Activated T-cell treated with anti-CD3 and anti-CD28 coated beads for 24 hours (primary cell): ENCODE measurements at places on chromosomes 16 and 17.

- DNase-seq = no peak
Observed at GRCh38 chr17:74128456-74129211, 74.8 kb upstream of the RPL38 start.

- no peak for DNase-seq
Observed at GRCh38 chr16:63005356-63005755, 969.1 kb upstream of the CDH8 start.

DNA sequence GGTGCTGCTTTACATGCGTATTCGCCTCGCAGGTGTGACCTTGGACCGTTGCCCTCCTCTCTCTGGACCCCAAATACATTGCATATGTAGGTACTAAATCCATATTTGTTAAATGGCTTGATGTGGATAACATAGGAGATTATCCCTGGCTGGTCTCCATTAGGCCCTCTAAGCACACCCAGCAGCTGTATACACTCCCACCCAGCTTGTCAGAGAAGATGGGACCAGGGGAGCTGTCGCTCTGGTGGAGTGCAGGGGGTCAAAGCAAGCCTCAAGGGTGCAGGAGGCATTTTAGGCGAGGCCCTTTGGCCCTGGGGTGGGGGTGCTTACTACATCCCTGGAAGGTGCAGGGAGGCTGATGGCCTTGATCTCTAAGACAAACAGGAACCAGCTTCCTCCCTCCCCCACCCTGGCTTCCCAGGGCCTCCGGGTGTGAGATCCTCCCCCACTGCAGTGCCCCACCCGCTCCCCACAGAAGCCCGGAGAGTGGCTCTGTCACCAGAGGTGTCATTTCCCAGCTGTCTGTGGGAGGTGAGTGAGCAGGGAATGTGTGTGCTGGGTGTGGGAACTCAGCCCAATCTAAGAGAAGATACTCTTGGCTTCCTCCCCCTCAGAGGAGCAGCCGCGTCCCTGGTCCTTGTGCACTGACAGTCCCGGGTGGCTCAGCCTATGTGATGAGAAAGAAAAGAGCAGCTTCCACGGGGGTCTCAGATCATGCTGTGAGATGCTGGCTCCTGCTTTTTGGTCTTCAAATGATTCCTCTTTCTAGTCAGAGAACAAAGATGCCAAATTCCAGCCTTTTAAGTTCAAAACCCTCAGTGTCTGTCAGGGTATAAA lies 1.4 kb upstream of the VAMP2 start:
- DNase-seq = peak; percentile 71

DNA sequence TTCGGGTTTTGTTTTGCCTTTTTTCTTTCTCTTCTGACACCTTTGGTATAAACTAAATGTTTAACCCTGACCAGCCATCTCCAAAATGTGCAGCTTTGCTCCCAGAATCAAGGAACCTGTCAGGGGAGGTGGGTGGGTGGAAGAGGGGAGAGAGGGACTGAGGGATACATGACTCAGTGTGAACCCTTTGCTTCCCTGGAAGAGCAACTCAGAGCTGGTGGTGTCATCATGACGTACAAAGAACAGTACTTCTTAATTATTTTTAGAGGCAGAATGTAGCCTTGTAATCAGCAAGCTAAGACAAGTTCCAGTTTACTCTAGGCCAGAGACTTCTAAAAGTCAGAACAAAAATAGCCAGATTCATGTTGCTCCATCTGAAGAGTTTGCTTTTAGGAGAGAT lies 119.6 kb upstream of the HAS3 start:
- no peak for DNase-seq

- no peak for DNase-seq
Observed at GRCh38 chr16:80189476-80190175, 351.2 kb upstream of the DYNLRB2 start.

DNA sequence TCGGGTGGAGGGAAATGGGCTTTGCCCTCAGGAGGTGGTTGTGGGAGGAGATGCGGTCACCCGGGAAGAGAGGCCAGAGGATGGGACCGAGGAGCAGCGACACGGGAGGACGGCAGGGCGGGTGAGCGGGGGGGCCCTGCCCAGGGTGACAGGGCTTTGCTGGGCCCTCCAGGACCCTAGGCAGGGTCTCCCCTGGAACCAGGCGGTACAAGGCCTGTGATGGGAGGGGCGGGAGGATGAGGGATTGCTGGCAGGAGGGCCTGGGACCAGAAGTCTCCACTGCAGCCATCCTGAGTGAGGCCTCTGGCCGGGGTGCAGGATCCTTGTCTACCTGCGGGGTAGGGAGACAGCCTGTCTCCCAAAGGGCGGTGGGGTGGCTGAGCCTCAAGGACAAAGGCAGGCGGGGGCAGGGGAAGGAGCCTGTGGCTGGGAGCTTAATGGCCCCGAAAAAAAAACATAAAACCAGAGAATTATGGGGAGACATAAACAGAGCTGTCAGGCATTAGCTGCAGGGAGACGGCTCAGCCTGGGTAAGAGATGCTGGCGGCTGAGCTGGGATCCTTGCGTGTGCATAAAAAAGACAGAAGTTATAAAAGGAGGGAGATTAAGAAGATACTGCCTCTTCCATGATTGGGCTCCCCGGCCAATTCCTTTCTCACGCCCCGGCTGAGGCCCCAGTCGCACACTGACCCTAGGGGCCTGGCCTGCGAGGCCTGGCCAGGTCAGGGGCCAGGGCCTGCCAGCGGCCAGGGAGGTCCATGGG lies 66.7 kb downstream of the SREBF1 start:
- DNase-seq = no peak

GRCh38 chr17:15278924-15279477 lies 13.9 kb upstream of the PMP22 start:
- DNase-seq = no peak

DNA sequence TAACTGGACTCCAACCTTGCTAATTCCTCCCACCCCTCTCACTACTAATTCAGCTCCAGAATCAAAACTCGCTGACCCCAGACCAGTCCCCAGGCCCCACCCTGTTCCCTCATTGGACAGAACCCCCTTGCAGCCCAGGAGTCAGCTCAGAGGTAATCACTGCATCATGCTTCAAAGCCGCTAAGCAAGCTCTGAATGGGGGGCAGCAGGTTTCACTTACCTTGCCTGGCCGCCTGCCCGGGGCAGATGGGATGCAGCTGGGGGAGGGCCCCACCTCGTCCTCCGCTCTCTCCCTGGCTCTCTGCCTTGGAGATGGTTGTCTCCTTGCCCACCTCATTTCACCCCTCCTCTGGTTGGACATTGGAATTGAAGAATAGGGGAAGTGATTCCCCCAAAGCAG lies 4.8 kb upstream of the NGFR start:
- no peak for DNase-seq

DNA sequence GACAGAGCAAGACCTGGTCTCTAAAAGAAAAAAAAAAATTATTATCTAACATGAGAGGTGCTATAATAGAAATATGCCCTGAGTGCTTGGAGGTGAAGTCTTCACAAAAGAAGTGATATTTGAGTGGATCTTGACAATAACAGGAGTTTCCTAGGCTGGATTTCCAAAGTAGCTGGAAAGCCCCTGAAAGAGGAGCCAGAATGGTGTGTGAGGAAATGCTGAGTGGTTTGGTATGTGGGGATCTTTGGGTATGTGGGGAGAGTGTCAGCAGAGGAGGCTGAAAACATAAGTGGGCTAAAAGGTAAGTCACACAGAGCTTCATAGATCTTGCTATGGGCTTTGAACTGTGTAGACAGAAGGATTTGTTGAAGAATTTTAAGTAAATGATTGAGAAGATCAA lies 100.1 kb downstream of the YPEL2 start:
- DNase-seq = no peak

GRCh38 chr17:42431758-42432161 lies 8.7 kb upstream of the CAVIN1 start:
- DNase-seq = no peak

DNA sequence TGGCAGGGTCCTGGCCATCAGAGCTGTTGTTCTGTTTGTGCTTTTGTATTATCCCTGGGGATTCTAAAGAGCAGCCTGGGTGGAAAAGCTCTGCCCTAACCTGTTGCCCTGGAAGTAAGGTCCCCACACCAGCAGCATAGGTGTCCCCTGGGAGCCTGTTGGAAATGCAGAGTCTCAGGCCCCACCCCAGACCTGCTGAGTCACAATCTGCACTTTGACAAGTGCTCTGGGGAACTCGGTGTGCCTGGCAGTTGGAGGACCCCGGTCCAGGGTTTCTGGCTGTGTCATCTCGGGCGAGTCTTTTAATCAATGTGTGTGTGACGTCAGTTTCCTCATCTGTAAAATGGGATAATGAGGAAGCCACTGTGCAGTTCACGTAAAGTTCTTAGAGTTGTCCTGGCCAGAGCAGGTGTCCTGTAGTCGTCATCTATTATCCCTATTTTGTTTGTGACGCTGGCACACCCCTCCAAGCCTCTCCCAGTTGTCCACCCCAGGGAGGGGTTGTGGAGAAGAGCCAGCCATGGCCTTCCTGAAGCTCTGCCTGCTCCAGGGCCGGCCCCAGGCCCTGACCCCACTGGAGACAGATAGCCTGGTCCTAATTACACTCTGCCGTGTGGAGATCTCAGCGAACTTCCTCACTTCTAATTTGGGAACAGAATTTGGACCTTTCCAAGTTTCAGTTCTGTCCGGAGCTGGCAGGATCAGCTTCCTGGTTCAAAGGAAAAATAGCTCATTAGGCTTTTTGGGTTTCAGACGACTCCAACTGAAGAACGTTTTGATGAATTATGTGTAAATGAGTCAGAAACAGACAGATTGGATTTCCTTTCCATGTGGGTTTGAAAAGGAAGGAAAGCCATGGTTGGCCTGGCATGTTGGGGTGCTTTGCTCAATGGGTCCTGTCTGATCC lies 295.7 kb upstream of the FOXF1 start:
- no peak for DNase-seq

- DNase-seq = no peak
Observed at GRCh38 chr17:74117999-74118421, 85.5 kb upstream of the RPL38 start.

DNA sequence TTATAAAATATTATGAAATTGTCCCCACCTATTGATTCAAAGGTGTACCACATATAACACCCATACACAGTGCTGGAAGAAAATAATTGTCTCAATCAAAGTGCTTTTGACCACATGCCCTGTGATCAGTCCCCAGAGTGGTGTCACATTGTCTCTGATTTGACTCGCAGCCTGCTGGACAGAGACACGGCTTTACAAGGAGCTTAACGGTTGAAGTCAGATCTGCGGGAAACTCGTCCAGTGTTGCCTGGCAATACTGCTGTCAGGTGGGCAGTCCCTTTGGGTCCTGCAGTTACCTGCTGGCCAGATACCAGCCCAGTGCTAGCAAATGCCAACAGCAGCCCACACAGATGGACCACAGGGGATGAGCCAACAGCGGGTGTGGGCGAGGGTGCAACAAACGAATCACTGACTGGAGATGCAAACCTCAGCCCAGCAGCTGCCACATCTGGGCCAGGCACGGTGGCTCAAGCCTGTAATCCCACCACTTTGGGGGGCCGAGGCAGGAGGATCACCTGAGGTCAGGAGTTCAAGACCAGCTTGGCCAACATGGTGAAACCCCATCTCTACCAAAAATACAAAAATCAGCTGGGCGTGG lies 26.2 kb upstream of the SSTR2 start:
- no peak for DNase-seq

DNA sequence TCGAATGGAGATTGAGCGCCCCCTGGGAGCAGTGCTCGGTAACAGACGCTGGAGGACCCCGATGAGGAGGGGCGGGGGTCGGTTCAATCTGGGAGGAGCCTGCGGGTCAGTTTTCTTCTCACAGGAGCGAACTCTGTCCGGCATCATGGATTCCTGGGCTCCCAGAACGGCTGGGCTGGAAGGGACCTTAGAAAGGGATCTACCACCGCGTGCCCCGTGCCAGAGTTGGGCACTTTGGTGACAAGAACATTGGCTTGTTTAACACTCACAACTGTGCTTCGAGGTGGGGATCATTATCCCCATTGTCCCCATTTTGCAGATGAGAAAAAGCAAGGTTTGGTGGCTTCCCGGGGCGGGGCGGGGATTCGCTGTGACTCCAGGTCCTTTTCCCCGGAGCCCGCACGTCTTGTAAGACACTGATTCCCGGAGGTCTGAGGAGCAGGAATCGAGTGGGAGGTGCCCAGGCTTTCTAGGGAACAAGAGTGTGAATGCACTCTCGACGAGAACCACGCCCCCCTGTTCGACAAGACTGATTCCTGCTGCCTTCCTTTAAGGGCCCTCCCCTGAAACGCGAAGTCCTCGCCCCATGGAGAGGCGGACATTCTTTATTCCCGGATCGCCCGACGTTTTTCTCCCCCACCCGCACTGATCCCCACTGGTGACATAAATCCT lies 1.5 kb upstream of the FBXL19 start:
- DNase-seq = peak; percentile 77

DNA sequence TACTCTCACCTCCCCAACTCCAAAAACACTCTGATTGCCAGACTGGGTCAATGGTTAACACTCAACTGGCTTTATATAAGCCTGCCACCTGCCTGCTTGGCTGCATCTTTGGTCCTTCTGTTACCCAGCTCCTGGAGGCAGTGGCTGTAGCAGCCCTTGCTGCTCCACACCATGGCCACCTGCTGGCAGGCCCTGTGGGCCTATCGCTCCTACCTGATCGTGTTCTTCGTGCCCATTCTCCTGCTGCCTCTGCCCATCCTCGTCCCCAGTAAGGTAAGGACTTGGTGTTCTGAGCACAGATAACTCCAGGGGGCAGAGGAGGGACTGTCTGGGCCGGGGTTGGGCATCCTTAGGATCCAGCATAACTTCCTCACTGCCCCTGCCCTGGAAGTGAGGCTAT lies at the start of gene SLC13A2:
SLC13A2 (plus strand) TSS at position 103 of the 400 bp plus-strand sequence; CDS start at position 172, 69 bp downstream.
- DNase-seq = no peak

DNA sequence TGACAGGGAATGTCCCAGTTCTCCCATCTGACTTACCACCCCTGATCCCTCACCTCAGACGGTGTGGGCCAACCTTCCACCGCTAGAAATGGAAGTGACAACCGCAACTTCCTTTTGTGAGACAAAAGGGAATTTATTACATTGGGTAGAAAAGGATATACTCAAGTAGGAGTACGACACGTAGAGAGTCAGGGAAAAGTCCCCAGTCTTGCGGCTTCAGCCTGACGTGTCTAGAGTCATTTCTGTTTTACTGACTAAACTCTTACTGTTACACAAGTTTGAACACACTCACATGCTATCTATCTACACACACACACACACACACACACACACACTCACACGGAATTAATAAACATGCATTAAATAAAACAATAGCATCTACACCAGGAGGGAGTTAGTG lies 178.9 kb downstream of the COPRS start:
- peak; percentile 11 for DNase-seq

GRCh38 chr17:39002991-39003715 lies 36.0 kb upstream of the FBXO47 start:
- peak; percentile 28 for DNase-seq

DNA sequence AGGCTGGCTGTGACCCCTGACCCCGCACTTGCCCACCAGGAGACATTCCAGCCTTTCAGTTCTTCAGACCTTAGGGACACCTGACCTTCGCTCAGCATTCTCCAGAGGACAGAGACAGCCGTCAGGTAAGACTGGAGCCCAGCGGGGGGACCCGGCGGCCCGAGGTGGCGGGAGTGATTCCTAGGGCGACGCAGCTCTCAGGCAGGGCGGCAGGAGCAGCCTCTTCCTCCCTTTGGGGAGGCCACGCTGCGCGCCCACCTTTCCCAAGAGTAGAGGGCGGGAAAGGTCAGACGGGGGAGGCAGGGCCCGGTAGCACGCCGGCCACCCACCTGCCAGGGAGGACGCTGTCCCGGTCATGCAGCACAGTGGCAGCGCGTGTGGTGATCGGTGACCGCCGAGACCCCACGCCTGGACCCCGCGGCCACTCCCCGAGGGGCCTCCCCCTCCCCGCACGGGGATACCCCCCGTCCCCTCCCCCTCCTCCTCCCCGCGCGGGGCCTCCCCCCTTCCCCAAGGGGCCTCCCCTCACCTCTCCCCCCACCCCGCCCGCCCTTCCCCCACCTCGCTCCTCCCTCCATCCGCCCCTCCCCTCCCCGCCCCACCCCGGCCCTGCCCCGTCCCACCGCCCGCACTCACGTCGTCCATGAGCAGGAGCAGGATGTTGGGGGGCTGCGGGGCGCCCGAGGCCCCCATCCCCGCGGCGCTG lies 472 bp downstream of the GALNS start:
- DNase-seq = no peak
